ENCODE measurements at places on chromosomes 4 and X.

DNA sequence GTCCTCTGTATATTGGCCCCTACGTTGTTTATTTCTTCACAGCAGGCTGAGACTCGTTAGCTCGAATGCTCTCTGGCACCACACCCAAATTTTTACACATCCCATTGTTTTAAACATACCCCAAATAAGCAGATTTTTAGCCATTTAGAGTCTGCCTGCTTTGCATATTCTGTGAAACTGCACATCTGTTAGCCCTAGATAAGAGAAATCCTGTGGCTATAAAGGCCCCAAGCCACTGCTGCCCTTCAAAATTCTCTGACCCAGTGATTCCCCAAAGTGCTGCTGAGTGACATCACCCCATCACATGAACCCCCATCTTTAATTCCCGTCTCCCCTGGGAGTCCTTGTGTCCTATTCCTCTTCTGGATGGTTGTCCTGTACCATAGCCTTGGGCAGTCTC, 20.8 kb downstream of the TEX13C start:
- DNase-seq, result no peak

GRCh38 chr4:176845636-176846035, 52.9 kb upstream of the VEGFC start:
- DNase-seq, result no peak

DNA sequence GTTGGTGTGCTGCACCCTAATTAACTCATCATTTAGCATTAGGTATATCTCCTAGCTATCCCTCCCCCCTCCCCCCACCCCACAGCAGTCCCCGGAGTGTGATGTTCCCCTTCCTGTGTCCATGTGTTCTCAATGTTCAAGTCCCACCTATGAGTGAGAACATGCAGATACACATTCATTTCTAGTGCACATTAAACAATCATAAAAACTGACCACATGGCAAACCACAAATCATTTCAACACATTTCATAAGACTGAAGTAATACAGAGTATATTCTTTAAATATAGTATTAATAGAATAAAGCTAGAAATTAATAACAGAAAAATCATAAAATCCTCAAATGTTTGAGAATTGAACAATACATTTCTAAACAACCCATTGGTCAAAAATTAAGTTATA, 34.1 kb downstream of the PRKG2 start:
- no peak for DNase-seq

GRCh38 chr4:38231626-38232025, 271.4 kb downstream of the PTTG2 start:
- DNase-seq, result no peak

- DNase-seq, result no peak
These were observed 4.4 kb upstream of the CHM start for GRCh38 chrX:86051741-86052140.

Measured in stimulated activated CD8-positive, alpha-beta memory T cell treated with anti-CD3 and anti-CD28 coated beads, Interleukin-7, amount 100 ng/mL, for 24 hours (primary cell).